Suprapubic skin (tissue), 4 donors: ENCODE measurements at places on chromosomes 4 and X.
A peak's percentile ranks its signal among the peaks of the same experiment; 100 is the strongest.

GRCh38 chr4:186932196-186932595 lies 208.5 kb upstream of the FAT1 start:
- no peak for DNase-seq

- DNase-seq: peak; percentile 80
These were observed 565 bp downstream of the MOB1B start for GRCh38 chr4:70902577-70903290.

DNA sequence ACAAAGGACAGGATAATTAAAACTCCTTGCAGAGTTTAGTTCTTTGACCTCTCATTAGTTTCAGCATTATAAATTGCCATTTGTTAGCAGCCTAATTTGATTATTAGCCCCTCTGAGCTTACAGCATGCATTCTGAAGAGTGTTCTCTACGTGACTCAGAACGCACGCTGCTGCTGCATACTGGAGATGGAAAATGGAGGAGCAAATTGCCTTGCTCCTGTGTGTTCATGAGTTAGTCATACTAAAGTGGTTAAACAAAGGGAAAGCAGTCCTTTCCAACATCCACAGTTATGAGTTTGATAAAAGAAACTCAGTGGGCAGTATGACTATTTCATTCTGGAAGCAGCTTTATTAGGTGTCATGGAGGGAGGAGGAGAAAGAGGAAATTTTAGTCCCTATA lies 922.5 kb downstream of the RPA4 start:
- DNase-seq: no peak

DNA sequence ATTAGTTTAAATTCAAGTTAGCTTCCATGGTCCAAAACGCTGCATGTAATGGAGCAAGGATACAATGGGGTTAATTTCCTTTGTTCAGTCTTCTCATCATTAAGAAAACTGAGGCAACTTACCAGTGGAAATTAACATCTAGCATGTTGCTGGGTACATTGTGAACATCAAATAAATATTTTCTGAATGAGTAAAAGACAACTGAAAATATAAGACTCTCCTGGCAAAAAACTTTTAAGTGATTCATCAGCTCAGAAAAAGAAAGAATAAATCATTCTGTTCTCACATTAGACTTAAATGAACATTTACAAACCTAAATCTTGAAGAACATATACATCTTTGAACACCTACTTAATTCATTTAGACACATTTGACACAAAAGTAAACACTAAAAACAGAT lies 138.4 kb upstream of the ETNPPL start:
- DNase-seq: no peak

DNA sequence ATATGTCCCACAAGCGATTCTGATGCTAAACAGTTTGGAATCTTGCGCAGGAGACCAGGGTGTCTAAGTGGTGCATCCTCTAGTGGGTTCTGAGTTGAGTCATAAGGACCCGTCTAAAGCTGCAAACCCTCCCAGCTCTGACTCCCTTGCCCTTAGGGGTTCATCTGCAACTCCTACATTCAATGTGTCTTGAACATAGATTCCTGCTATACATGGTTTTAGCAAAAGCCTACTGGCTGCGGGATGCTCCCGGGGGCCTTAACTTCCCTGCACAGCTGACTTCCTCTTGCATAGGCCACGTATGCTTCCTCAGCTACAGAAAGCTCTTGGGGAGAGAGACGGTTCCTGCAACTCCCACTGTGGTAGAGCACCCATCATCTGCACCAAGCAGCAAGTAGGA lies 236.7 kb downstream of the EVC2 start:
- DNase-seq: peak; percentile 31

DNA sequence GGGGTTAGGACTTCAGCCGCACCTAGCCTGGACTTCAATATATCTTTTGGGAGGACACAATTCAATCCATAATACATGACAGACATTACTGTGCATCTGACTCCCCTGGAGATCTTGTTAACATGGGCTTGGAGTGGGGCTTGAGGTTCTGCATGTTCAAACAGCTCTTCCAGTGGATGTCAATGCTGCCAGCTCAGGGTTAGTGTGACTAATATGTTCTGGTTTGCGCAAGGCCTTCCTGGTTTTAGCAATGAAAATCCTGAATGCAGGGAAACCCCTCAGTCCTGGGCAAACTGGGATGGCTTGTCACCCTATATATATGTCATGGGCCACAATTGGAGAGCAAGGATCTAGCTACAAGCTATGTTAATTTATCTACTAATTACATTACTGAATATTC lies 2.7 kb upstream of the TSPAN7 start:
- DNase-seq: no peak

GRCh38 chrX:14533867-14534266 lies 4.5 kb downstream of the GLRA2 start:
- no peak for DNase-seq

GRCh38 chr4:72016011-72016410 lies 15.8 kb upstream of the NPFFR2 start:
- DNase-seq: no peak

- DNase-seq: no peak
These were observed 18.9 kb downstream of the TSPAN5 start for GRCh38 chr4:98639523-98639922.

DNA sequence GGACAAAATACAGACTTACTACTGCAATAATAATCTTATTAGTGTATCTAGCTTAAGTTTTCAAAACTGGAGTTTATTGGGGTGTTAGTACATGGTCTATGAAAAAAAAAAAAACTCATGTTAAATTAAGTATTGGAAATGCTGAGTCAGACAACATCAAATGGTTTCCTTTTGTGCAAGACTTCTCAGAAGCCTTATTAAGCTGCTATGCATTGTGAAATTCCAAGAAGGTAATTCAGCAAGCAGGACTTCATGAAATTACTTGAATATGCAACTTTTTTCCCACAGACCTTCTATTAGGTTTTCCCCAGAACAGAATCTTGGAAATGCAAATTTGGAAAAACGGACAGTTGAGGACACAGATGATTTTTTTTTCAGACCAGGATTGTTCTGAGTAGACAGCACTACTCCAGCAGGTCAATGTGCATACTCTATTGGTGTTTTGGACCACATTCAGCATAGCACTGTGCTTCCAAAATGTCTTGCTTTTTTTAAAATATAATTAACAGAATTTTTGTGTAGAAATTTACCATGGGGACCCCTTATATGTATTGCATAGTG lies 568.8 kb upstream of the TENM3 start:
- no peak for DNase-seq

- DNase-seq: no peak
These were observed 249.1 kb downstream of the DCLK2 start for GRCh38 chr4:150327262-150327780.

GRCh38 chrX:71067089-71067488 lies 1.0 kb downstream of the SNX12 start:
- no peak for DNase-seq

DNA sequence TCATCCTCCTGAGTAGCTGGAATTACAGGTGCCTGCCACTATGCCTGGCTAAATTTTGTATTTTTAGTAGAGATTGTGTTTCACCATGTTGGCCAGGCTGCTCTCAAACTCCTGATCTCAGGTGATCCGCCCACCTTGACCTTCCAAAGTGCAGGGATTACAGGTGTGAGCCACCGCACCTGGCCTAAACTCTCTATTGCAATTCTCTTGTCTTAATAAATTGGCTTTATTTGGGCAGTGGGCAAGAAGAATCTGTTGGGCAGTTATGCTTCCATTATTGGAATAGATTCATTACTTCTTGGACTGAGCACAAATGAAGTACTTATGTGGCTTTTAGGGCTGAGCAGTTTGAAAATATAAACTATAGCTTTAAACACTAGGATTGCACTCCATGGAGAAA lies 8.2 kb upstream of the GPAT3 start:
- no peak for DNase-seq

DNA sequence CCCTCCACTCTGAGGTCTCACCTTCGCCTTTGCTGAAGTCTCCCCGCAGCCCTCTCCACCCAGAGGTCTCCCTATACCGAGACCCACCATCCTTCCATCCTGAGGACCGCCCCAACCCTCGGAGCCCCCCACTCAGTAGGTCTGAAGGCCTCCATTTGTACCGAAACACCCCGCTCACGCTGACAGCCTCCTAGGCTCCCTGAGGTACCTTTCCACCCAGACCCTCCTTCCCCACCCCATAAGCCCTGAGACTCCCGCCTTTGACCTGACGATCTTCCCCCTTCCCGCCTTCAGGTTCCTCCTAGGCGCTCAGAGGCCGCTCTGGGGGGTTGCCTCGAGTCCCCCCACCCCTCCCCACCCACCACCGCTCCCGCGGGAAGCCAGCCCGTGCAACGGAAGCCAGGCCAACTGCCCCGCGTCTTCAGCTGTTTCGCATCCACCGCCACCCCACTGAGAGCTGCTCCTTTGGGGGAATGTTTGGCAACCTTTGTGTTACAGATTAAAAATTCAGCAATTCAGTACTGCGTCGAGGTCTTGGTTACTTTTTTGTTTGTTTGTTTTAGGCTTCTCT lies 5.0 kb downstream of the SOD3 start:
- no peak for DNase-seq

GRCh38 chrX:27893871-27894270 lies 86.1 kb downstream of the MAGEB10 start:
- DNase-seq: no peak

DNA sequence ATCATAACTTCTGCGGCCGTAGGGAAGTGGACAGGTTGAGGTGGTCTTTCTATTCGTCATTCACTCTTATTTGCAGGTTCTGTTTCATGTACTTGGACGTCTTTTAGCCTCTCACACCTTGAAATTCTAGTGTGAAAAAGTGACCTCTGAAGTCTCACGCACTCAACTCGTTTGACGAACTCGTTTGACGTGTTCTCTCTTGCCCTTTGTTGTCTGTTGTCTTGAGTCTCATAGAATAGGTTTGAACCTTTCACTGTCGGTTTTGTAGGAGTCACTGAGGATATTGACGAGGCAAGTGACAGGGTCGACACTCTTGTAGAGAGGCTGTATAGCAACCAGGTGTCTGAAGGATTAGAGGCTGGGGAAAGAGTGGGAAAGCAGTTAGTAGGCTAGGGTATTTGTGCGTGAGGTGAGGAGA lies 1.1 kb upstream of the PGRMC2 start:
- DNase-seq: no peak

DNA sequence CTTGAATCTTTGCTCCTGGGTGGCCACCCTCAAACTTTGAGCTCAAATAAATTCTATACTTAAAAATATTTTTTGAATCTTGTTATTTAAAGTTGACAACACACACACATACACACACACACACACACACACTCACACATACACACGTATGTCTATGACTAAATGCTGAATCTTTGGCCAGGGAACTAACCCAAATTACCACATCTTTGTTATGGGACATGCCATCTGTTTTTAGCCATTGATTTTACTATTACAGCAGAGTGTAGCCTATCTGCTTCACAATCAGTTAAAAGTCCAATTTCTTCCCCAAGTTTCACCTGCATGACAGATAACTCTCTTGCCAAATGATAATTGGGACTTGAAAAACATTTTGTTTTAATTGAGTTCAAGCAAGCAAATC lies 45.0 kb upstream of the USP46 start:
- no peak for DNase-seq
